ENCODE measurements at places on chromosomes 5 and 9. TPM values are rescaled to one million over a fixed set of nuclear protein-coding genes. Genes with fewer than 3 reads are reported as not detected.

APBA1 gene
- total RNA-seq, result 12.7 TPM

CD72 gene
- total RNA-seq, result 1.6 TPM

CKS2 gene
- 49.2 TPM for total RNA-seq

MAML1 gene
- 26.0 TPM for total RNA-seq

FOXD4 gene
- 0.22 TPM for total RNA-seq

PRDM12 gene
- not detected for total RNA-seq

CAMK4 gene
- total RNA-seq, result 2.0 TPM

SPIN1 gene
- 98.7 TPM for total RNA-seq

DNM1 gene
- 6.7 TPM for total RNA-seq

AGXT2 gene
- total RNA-seq, result not detected

CYFIP2 gene
- total RNA-seq, result 25.8 TPM

BAAT gene
- not detected for total RNA-seq

ZNF346 gene
- total RNA-seq, result 16.7 TPM

NFX1 gene
- 35.9 TPM for total RNA-seq

- no peak for DNase-seq
Observed at GRCh38 chr5:94422812-94423211, 195.6 kb downstream of the KIAA0825 start.

DNA sequence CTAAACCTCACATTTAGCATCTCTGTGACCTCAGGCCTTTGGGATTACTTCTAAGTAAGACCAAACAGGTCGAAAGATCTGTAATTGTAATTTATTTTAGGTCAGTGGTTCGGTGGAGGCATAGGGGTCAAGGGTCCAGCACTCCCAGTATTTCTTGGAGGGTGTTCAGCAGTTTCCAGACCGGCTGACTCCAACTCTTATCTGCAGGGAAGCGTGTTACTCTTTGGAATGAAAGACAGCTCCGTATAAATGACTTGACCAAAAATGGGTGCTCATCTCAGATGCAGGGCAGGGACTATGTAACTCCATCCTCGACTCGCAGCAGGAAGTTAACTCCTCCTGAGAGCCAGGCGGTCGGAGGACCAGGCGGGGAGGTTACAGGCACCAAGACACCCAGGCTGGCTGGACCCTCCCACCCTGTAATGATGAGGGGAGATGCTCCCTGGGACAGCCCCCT lies 620 bp upstream of the VPS13A start:
- DNase-seq, result no peak

DNA sequence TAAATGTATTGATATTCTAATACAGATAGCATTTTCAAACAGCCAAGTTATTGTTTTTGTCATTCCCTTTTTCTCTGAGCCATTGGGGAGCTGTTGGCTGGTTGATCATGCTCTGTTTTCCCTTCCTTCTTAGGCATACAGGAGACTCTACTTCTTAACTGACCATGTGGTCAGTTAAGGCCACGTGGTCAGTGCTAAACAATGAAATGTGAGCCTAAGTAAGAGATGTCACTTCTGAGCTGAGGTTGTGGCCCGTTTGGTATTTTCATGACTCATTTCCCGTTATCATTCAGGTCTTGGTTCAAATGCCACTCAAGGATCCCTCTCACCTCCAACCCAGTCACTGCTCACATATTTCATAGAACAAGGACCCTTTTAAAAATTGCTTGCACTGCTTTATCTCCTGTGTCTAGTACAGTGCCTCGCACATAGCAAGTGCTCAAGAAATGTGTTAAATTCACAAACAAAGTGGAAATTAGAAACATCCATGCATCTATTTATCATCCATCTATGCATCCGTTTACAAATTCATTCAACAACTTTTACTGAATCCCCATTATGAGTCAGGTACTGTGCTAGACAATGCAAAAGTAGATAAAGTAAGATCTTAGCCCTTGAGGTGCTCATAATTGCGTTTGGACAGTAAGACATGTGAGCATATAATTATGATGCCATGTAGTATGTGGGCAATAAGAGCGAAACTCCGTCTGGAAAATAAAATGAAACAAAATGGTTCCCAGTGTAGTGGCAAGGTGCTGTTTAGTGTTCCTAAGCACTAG lies 50.7 kb downstream of the ARRDC3 start:
- no peak for DNase-seq

- DNase-seq, result peak; percentile 84
Observed at GRCh38 chr9:14251154-14252071, 62.5 kb downstream of the NFIB start.

GRCh38 chr5:90962481-90962880 lies 403.9 kb downstream of the ADGRV1 start:
- DNase-seq, result no peak

DNA sequence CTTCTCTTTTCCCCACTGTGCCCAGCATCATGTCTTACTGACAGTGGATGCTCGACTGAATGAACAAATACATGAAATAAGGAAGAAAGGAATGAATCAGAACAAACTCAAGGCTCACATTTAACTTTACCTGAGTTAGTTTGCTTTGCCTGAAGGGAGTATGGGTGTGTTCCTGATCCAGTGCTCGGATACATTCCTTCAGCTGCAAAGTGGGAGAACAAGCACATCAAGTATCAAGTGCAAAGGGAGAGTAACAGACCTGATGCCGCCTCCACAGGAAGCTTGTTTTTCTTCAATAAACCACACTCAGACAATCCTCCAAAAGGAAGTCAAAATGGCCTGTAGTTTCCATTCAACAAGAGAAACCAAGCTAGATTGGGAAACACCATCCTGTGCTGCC lies 66.1 kb downstream of the KIF24 start:
- DNase-seq, result no peak

DNA sequence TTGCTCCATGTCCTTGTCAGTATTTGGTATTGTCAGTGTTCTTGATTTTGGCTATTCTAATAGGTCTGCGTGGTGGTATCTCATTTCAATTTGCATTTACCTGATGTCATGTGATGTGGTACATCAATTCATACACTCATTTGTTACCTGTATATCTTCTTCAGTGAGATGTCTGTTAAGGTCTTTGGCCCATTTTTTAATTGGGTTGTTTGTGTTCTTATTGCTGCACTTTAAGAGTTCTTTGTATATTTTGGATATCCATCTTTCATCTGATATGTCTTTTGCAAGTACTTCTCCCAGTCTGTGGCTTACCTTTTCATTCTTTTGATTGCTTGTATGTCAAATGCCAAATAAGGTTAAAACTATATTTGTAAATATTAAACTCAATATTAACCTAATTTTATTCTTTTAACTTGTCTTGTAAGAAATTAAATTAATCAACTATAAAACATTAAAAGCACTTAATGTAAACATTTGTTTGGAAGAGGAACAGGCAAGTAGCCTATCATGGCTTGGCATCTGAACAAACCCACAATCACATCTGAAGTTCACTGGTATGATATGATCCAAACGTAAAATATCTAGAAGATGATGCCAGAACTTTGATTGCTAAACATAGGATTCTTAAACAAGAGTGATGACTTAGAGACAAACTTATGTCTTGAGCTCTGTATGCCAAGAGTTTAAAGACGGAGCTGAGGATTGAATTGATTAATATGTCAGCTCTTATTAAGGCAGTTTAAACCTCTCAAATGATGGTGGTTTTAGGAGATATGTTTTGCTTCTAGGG lies 587.3 kb downstream of the ANXA1 start:
- no peak for DNase-seq

DNA sequence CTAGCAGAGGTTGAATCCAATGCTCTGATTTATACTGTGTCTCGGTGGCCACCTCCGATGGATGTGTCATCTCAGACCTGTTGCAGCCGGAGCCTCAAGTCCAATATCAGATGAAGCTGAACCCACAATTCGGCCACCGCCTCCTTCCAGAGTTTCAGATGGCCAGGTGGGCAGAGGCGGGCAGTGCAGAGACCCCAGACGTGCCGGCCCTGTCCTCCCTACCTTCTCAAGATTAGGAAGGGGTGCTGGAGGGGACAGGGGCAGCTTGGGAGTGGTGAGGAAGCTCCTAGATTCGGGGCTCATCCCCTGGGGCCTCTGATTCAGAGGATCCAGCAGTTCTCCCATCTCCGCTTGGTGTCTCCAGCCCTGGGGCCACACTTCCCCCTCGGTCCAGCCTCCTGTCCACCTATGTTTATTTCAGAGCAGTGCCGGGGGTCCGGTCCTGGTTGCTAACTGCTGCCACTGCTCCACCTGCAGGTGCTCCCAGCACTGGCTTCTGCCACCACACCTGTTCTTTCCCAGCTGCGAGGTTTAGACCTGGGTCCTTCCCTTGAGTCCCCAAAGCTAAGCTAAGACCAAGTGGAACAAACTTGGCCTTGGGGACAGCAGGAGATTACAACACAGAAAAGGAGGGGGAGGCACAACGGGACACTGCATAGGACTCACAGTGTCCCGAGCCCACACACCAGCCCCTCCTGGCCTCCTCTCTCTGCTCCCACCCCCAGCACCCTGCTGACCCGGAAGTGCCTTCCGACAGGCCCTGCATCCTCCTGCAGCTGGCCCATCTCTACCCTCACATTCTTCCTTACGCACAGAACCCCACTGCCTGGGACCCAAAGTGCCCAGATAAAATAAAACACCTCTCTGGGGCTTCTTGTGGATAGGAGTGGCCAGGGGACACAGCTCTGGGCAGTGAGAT lies 81.6 kb downstream of the NTNG2 start:
- no peak for DNase-seq

DNA sequence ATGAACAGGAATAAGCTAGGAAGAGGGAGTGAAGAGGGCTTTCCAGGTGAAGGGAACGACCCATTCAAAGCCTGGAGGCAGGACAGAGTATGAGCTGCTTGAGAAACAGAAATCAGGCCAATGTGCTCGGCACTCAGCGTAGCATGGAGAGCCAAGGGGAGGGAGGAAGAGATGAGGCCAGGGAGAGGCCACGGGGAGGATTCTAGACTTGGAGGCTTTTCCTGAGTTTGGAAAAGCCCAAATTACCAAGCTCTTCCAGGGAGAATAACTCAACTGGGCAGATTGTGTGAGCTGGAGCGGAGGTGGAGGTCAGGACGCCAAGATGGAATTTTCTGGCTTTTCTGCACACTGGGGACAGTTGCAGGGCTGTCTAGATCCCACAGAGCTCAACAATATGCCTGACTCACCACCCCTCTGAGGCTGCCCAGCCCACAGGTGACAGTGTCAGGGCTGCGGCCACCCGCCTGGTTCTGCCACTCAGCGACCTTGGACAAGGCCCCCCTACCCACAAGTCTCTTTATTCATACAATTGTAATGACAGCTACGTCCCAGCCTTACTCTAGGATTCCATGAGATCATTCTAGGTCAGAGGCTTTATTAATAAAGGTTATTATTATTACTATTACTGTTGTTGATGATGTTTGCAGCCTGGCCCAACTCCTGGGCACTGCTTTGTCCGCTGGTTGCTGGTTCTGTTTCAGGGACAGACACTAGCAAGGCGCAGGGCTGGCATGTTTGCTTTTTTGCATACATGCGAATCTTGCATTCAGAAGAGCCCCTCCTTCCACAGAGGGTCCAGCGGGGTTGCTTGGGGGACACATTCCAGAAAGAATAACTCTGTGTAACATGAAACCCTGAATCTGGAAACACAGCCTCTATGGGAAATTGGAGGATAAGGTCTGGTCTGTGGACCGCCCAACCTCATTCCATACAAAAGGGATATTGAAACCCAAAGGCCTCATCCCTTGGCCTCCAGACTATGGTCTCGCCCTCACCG lies 9.4 kb upstream of the LMX1B start:
- DNase-seq, result no peak

DNA sequence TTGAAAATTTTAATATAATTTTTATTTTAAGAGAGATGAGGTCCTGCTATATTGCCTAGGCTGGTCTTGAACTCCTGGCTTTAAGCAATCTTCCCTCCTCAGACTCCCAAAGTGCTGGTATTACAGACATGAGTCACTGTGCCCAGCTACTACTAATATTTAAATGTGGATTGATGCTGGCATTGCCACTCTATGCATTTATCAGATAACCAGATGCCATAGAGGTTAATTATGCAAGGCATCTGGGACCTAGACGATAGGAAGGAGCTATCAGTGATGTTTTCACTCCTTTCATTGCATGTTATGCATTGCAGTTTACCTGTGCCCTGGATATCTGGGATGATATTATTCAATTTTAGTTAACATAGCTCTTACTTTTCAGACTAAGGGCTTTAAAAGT lies 127.0 kb downstream of the RPS23 start:
- DNase-seq, result no peak

- no peak for DNase-seq
Observed at GRCh38 chr9:9874270-9874669, 738.5 kb downstream of the PTPRD start.

DNA sequence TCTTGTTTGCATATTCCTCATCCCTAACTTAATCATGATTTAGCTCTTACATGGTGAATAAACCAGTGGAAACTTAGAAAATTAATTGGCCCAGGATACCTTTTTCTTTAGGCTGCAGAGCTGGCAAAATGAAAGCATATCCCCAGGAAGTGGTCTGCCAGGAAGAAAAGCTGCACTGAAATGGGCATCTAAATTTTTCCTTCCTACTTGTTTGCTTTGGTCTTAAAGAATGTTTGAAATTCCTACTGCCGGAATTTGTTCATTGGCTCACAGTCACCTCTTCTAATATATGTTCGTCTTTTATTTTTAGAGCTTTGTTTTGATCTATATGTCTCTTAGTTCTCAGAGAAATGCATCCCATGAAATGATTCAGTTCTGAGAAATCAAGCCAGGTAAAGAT lies 113.2 kb upstream of the ELL2 start:
- no peak for DNase-seq

GRCh38 chr5:139910036-139910435 lies 114.4 kb downstream of the PSD2 start:
- DNase-seq, result no peak

GRCh38 chr9:72789885-72790284 lies 163.0 kb downstream of the ALDH1A1 start:
- no peak for DNase-seq

- DNase-seq, result no peak
Observed at GRCh38 chr5:54556141-54556540, 38.6 kb downstream of the SNX18 start.

DNA sequence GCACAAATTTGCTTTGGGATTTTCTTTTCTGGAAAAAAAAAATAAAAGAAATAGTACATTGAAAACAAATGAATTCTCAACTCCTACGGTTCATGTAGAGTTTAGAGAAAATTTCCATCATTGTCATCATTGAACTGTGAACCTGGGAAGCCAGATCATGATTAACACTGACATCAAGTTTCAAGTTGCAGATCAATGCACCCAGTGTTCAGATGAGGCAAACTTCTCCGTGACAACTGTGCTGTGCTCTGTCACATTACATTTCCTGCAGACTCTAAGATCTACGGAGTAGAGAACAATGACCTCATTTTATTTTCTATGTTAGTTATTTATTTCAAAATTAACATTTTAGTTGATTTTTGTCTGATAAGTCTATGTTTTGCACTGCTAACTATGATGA lies 99.7 kb downstream of the MAP1B start:
- DNase-seq, result no peak

DNA sequence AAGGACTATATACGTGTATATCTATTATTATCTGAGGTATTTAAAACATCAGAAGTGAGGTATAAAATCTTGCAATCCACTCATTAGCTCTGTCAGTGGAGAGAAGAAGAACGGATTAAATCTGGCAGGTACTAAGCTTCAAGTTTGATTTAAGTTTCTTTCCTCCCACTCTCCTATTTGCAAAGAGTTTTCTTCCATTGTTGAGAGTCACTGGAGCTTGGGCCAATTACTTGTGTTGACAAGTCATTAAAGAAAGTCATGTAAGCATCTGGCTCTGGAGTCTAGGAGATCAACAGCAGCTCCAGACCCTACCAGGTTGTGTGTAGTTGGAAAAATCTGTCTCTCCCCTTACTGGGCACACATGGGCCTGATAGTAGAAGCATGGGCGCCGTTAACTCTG lies 476.8 kb upstream of the SMARCA2 start:
- DNase-seq, result no peak

- peak; percentile 49 for DNase-seq
Observed at GRCh38 chr9:136171009-136171800, 33.7 kb downstream of the LHX3 start.

All from mucosa of descending colon (tissue), 3 donors.